AG10803 (cell line): ENCODE measurements at places on chromosomes 5 and 9.

- no peak for DNase-seq
These were observed 43.1 kb downstream of the MED27 start for GRCh38 chr9:132036521-132036920.

DNA sequence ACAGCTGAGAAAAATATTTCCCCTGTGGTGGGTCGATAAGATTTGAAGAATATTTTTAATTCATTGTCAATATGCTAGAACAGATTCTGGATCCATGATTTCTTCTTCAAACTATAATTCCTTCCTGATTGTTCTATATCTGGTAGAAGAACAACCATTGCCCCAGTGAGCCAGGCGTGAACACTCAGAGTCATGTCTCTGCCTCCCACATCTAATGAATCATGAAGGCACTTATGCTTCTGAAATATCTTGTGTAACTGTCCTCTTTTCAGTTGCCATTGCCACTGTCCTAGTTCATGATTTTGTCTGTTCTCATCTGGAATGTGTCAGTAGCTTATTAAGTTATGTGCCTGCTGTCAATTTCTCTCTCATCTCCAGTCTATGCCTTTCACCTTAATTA, 40.0 kb downstream of the GABRG2 start:
- DNase-seq = no peak

GRCh38 chr5:54004697-54005096, 305.7 kb downstream of the ARL15 start:
- DNase-seq = no peak

DNA sequence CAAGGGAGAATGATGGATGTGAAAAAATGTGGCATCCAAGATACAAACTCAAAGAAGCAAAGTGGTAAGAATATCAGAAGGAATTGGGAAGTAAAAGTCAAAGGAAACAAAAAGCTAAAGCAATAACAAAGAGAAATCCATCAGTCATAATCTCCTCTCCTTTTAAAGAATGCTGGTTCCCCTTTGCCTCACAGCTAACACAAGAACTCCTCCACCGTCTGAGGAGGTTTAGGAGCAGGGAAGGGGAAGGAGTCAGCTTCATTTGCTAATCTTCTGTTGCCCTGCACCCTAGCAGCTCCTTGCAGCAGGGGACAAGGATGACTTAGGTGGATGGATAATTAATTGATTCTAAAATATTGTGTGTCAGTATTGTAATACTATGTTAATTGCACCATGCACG, 16.4 kb downstream of the CD274 start:
- no peak for DNase-seq

- peak; percentile 94 for DNase-seq
These were observed 292.7 kb upstream of the TARS1 start for GRCh38 chr5:33148076-33148513.

GRCh38 chr9:82192211-82192610, 203.6 kb downstream of the SPATA31D1 start:
- no peak for DNase-seq

DNA sequence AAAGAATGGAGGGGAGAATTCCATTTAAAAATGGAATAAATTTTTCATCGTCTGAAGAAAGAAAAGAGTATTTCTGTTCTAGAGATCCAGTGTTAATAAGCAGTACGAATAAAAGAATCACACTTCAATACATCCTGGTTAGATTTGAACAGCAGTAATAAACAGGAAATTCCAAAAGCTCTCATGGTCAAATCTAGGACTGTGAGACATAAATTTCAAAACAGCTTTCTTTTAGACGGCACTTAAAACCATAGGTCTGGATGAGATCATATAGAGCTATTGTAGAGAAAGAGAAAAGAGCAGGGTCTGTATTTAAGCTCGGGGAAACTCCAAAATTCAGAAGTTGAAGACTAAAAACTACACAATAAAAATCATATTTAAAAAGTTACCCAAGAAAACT, 1006.9 kb upstream of the CTNND2 start:
- no peak for DNase-seq

DNA sequence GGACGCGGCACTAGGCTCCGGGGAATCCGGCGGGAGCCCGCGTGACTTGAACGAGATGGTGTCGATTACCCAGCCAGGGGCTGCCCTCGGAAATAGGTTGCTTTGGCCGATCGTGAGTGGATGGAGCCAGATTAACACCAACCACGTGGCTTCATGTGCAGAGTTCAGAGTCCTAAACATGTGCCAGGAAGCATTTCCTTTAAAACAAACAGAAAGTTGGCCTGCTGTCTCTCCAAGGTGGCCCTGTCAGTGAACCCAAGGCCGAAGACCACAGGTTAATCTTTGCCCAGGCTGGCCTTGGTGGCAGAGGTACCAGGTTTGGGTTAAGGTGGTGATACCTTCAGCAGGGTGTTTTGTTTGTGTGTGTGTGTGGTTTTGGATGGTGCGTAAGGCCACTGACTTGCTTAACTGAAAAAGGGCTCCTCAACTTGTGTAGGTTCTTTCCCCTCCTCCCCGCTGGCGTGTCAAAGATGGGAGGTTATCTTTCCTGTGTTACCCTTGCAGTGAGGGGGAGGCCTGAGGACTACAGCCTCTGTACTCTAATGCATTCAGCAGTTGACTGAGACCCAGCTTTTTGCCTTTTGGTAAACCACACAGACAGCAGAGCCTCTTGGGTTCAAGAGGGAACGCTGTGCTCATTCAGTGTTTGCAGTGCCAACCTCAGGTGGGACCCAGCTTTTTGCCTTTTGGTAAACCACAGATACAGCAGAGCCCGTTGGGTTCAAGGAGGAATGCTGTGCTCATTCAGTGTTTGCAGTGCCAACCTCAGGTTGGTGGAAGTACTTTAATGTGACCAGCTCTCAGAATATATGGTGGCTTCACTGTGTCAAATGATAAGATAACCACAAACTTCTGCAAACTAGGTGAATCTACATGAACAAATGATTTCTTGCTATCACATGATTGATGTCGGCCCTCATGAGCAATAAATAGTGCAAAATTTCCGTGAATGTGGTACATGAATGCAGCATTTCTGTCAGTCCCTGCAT, 1.4 kb downstream of the IQGAP2 start:
- no peak for DNase-seq

- no peak for DNase-seq
These were observed 38.2 kb downstream of the ST8SIA4 start for GRCh38 chr5:100864931-100865330.

DNA sequence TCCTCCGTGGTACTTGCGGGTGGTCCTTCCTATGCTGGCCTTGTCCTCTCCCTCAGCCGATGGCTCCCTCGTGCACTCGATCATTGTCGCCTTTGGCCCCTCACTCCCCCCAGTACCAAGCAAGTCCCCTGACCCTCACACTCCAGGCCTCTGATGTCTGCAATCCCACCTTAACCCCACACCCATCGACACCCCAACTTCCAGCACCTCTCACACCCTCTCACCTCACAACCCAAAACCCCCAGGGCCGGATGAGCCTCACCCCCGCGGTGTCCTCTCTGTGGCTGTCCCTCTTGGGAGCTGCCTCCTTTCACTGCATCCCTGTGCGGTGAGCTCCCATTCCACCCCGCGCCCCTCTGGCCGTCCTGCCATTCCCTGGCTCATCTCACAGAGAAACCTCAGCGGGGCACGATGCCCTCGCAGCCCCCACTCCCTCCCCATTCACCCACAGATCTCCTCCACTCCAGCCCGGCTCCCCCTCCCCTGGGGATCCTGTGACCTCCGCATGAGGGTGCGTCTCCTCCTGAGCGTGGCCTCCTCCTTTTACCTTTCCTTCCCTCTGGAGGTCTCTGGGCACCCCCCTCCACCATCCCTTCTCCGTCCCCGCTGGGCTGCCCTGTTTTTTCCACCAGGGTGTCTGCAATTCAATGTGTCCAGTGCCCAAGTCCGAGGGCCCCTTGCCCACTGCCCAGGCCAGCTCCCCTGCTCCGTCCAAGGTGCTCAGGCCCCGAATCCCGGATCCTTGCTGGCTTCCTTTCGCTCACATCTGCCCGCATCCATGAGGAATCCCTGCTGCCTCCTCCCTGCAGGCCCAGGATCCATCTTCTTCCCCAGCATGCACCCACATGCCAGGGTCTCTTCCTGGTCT, 15.8 kb upstream of the RNU6ATAC start:
- DNase-seq = no peak

DNA sequence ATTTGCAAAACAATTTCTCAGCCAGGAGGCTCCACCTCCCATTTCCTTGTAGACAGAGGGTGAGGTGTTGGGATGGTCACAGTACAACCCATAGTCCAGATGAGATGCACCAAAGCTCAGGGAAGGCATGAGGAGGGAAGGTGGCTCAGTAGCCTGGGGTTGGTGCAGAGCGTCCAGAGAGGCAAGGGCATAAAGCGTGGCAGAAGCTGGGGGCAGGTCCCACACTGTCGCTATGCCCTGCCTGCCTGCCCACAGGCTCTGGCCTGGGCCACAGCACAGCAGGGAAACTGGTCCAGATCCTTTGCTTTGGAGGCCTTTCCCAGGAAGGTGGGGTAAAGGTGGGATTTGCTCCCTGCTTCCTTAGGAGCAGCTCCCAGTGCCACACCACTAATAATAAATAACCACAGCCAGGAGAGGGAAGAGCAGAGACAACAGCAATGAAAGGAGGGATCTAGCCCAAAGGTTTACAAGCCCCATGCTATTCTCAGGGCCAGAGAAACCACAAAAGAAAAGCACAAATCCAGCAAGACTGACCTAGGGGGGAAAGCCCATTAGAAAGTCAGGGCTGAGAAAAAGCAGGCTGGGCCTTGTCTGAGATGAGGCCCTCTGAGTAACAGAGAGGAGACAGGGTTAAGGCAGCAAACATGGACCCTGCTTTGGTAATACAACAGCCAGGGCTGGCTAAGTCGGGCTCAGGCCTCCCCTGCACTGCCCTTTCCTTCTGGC, 27.2 kb downstream of the PCDHGC5 start:
- DNase-seq = no peak

DNA sequence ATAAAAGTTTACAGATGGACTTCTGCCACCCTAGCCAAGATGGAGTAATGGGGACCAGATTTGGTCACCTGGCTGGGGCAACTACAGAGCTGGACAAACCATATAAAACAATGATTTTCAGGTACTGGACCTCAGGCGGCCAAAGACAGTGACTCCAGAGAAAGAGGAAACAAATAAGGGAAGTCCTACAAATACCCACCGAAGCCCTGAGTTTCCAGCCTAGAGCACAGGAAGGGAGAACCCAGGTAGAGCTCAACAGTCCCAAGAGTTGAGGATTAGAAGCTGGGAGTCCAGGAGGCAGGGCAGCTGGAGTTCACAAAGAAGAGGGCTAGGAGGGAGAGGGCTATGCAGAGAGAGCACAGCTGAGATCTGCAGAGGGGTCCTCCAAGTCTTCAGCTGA, 106.7 kb upstream of the NR5A1 start:
- no peak for DNase-seq

- no peak for DNase-seq
These were observed 44.3 kb upstream of the SH3PXD2B start for GRCh38 chr5:172498431-172499129.

DNA sequence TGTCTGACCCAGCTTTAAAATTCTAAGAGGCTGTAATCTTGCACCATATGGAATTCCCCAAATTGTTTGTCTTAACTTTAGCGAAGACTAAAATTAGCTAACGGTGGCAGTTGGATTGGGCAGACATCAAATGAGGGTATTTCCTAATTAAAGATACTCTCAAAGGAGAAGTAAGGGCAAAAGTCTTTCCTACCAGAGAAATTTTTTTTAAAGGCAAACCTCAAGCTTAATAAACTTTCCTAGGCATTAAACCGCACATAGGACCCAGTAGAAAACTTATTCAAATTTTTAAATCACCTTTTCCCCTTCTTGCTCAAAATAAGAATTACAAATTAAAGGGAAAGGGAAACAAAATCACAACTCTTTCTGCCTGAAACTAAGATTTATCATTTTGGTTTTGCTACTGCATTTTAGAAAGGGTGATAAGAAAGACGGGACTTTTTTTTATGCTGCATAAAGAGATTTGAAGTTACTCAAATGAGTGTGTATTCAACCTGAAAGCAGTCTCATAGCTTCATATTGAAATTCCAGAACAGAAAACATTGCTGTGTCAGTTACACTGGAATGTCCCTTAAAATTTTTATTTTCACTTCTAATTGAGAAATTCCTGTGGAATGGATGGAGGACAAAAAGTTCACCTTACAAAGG, 189.1 kb upstream of the PTGER4 start:
- no peak for DNase-seq

DNA sequence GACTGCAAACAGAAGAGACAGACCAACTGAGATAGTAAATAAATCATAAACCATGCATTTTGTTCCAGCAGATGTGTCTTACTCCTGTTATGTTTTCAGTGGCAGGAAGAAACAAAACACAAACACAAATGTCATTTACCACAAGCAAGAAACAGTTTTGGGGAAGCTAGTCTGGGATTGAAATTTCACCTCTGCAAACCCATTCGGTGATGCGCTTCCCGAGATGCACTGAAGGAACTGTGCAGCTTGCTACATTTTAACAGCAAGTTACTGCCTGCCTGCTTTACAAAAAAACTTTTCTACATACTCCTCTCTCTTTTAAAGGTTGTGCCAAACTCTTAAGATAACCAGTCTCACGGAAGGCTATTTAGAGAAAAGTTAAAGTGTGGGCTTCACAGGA, 3.2 kb downstream of the MACROH2A1 start:
- no peak for DNase-seq

GRCh38 chr5:111228520-111229220, 4.5 kb downstream of the CAMK4 start:
- no peak for DNase-seq

- peak; percentile 30 for DNase-seq
These were observed 418.7 kb upstream of the WWC1 start for GRCh38 chr5:167872791-167873190.

DNA sequence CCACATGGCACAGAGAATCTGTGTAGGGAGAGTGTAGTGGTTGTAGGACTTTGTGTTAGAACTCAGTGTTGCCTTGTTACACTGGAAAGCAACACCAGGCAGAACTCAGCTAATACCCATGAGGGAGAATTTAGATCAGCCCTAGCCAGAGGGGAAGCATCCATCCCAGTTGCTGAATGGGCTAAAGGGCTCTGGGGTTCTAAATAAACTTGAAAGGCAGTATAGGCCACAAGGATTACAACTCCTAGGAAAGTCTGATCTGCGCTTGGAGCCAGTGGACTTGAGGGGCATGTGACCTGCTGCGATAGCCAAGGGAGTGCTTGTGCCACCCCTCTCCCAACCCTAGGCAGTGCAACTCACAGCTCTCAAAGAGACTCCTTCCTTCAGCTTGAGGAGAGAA, 26.9 kb downstream of the PTGS1 start:
- no peak for DNase-seq

GRCh38 chr5:57036761-57037160, 84.8 kb upstream of the MIER3 start:
- DNase-seq = no peak

- DNase-seq = no peak
These were observed 38.8 kb upstream of the SEMA6A start for GRCh38 chr5:116613445-116613844.

DNA sequence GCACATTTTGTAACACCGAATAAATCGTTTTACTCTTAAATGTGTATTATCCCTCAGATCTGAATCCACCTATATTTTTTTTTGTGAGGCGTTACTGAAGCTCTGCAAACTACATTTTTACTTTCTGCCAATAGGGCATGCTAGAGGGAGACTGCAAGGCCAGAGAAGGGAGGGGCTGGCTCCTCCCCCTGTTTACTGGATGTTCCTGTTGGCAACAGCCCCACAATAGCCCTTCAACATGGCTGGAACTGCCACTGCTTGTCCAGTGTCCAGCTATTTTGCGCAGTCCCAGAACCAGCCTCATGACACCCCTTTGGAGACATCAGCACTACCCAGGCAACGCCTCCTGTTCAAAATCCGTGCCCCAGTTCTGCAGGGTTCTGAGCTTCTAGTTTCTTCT, 85.4 kb upstream of the MIER3 start:
- no peak for DNase-seq
